Activated CD4-positive, alpha-beta T cell treated with anti-CD3 and anti-CD28 coated beads, Interleukin-2, Interleukin-6, amounts not matched to agents 100 ng/mL and 50 ng/mL, durations not matched to agents 16 hours and 8 hours (primary cell): ENCODE measurements at places on chromosomes 16 and 17.

DNA sequence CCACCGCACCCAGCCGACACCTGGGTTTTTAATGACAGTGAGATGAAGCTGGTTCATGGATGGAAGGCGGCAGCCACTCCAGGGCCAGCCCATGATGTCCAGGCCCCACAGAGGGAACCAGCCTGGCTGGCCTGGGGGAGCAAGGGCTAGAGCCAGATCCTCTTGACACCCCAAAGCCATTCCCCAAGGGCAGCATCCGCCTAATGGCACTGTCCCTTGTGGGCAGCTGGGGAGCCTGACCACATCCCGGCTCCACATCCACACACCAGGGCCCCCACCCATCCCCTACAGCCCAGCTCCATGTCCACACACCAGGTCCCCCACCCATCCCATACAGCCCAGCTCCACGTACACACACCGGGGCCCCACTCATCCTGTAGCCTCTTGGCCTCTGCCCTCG lies 53.3 kb upstream of the ACSF3 start:
- DNase-seq = no peak

DNA sequence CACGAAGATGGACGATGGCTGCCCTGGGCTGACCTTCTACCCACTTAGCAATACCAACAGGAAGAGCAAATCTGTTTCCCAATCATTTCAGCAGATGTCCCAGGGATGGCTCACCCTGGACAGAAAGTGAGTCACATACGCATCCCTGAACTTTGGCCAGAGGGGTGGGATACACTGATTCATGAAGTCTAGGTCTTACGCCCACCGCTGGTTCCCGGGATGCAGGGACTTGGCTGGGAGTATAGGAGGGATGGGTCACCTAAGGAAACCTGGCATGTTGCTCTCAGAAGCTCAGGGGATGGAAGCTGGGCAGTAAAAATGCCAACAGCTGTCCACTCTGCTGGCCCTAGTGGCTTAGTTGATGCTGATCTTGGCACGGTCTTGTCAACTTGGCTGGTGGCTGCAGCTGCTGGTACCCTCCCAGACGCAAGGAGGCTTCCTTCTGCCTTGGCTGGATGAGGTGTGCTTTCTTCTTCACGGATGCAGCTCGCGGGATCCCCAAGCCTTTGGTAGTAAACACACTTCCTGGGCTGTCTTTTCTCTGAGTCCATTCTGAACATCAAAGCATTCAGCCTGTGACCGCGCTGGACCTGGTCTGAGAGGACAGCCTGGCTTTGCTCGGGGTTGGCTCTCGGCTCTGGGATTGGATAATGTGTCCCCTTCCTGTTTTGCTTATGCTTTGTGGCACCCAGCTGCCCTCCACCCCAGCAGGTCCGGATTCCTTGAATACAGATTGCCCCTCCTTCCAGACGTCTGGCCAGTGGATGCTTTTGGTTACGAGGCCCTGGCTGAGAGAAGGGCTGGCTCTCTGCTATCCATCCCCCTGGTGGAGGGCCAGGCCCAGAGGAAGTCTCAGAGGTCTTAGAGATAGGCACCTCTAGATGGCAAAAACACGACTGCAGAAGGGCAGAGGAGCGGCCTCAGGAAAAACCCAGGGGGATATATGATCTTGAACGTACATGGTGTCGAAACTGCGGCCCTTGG lies 71.5 kb downstream of the RAP1GAP2 start:
- DNase-seq = no peak

- no peak for DNase-seq
These were observed 1.0 kb upstream of the CCNF start for GRCh38 chr16:2428051-2428783.

GRCh38 chr16:80200079-80200478 lies 340.7 kb upstream of the DYNLRB2 start:
- DNase-seq = no peak

GRCh38 chr16:4876646-4877379 lies 29.5 kb downstream of the UBN1 start:
- DNase-seq = no peak

- DNase-seq = no peak
These were observed 14.9 kb upstream of the MMD start for GRCh38 chr17:55436224-55437158.

- DNase-seq = no peak
These were observed 71.3 kb upstream of the CDH5 start for GRCh38 chr16:66295213-66295612.

DNA sequence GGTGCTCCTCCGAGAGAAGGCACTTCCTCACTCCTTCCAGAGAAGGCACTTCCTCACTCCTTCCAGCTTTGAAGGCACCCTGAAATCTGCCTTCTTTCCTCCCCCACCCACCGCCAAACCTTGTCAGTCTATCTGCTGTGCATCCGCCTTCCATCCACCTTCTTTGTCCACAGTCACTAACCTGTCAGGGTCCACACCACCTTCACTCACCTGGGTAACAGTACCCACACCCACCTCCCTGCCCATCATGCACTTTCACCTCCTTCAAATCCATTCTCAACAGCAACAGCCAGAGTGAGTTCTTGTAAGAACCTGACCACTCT lies 5.2 kb downstream of the CCDC102A start:
- DNase-seq = no peak

DNA sequence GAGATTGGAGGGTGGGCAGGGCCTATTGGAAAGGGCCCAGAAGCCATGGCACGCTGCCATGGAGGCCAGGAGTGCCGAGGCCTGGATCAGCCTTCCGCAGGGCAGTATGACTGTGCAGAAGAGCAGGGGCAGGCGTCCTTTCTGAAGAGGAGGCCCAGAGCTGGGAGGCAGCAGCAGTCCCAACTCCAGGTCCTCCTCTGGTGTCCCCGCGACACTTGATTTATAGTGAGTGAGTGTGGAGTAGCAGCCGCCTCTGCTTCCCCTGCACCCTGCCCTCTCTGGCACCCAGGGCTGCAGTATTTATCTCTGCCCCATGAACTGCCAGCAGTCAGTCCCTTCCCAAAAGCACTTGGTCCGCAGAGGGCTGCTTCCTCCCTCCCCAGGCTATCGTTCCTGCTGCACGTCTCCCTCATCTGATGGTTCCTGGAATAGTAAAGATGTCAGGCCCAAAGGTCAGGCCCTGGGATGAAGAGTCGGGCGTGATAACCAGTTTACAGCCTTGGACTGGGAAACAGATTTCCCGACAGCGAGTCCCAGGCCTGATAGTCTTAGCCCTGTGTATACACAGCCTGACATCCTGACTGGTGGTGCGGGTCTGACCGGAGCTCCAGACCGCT lies 32.9 kb downstream of the PGS1 start:
- no peak for DNase-seq

DNA sequence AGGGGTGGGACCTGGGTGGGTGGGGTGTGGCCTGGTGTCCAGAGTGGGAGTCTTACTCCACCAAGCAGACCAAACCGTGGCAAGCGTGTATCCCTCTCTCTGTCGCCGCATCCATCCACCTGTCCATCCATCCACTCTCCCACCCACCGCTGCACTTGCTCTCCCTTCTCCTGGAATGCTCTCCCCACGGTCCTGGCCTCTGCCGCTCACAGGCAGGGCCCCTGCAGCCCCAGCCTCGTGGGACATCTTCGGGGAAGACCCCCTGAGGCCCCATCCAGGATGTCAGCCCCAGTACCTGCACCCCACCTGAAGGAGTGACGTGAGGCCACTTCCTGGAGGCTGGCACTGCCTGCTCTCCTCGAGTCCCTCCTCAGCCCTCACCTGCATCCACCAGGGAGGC lies 189.5 kb upstream of the GSE1 start:
- no peak for DNase-seq

DNA sequence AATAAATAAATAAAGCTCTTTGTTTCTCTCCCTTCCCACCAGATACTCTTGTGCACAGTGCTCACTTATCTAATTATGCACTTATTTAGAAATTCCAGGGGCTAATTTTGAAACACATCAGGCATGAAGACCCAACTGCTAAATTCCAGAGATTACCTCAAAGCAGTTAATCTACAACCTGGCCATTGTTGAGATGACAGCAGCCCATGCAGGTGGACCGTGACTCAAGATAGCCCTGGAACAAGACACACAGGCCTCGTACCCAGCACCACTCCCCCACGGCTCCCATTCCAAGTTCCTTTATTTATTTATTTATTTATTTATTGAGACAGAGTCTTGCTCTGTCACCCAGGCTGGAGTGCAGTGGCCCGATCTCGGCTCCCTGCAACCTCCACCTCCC lies 60.1 kb upstream of the NPEPPS start:
- no peak for DNase-seq

DNA sequence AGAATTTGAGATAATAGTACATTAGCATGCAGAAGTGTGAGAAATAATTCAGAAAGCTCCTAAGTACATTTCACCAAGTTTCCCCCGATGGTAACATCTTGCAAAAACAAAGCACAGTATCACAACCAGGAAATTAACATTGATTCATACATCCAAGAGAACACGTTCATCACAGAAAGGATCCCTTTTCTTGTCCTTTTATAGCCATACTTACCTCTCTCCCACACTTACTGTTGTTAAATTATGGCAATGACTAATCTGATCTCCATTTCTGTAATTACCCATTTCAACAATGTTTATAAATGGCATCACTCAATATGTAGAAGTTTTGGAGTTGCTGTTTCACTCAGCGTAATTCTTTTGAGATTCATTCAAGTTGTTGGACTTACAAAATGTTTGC lies 1260.0 kb downstream of the CDH8 start:
- DNase-seq = no peak

DNA sequence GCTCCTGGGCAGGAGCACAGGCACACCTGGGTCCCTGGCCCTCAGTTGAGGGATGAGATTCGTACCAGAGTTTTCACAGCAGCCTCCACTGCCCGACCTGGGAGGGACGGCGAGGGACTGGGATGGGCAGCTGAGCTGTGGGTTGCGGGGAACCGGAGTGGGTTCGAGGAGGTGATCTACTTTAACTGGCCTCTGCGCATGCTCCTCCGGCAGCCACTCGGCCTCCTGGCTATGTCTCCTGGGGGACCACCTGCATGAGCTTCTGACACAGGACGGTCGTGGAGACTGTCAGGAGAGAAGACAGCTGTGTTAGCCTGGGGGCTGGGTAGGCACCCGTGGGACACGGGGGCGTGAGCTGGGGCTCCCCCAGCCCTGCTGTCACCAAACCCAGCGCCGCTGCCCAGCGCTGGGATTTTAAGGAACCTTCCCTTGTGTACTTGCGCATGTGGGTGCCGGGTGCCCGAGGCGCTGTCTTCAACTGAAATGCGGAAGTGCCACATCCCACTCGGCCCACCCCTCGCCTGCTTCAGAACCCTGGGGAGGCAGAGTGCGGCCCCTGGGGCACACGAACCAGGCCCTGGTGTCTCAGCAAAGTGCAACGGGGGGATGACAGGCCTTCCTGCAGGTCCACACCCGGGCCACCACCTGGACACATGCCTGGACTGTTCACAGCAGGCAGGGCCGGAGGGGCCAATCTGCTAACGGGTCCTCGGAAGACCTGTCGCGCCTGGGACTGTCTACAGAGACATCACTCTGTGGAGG lies 36.4 kb downstream of the SLC7A5 start:
- DNase-seq = no peak

DNA sequence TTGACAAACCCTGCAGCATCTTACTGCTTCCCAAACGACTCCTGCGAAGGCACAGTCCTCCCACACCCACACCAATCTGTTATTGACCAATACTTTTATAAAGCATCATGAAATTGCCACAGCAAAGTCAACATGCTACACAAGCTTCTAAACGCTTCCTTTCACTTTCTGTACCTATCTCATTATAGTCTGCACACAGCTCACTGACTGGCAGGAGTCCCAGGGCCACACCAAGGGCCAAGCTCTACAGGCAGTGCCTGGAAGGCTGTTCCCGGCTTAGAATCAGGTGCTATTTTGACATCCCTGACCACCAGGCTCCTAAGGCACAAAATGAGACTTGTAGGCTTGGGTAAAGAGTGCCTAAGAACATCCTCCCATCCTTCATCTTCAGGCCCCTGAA lies 39.5 kb downstream of the USP7 start:
- no peak for DNase-seq

DNA sequence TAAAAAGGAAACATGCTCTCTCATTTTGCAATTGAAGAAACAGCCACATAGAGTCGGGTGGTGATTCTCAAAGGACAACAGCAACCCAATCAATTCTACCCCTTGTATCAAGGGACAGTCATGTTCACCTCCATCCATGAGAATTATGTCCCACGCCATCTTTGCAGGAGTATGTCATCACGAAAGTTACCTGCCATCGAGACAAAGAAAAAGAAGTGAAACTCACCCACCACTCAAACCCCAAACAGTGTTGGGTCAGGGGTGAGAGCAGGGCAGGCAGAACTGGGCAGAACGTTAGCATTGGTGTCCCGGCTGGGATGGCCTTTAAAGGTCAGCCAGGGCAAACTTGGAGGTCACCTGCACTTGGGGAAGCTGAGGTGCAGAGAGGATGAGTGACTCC lies 24.2 kb upstream of the HNF1B start:
- no peak for DNase-seq

- no peak for DNase-seq
These were observed 104.5 kb downstream of the CPPED1 start for GRCh38 chr16:12699161-12699560.

DNA sequence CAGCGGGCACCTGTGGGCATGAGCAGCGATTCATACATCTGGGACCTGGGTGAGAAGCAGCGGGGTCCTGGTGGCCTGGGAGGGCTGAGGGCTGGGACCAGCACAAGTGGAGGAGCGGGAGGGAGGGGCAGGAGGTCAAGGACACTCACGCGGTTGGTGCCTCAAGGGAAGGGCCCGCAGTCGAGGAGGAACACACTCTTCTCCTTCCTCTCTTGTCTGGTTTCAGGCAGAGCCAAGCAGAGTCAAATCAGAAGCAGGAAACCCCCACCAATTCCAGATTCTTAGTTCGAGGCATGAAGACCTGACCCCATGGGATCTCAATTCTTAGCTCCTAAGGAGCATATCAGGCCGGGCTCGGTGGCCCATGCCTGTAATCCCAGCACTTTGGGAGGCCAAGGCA lies 15.7 kb downstream of the DNAI2 start:
- no peak for DNase-seq

GRCh38 chr17:81008140-81008539 lies 16.5 kb downstream of the CHMP6 start:
- no peak for DNase-seq

- DNase-seq = no peak
These were observed 4.7 kb upstream of the IRF8 start for GRCh38 chr16:85894266-85894665.

DNA sequence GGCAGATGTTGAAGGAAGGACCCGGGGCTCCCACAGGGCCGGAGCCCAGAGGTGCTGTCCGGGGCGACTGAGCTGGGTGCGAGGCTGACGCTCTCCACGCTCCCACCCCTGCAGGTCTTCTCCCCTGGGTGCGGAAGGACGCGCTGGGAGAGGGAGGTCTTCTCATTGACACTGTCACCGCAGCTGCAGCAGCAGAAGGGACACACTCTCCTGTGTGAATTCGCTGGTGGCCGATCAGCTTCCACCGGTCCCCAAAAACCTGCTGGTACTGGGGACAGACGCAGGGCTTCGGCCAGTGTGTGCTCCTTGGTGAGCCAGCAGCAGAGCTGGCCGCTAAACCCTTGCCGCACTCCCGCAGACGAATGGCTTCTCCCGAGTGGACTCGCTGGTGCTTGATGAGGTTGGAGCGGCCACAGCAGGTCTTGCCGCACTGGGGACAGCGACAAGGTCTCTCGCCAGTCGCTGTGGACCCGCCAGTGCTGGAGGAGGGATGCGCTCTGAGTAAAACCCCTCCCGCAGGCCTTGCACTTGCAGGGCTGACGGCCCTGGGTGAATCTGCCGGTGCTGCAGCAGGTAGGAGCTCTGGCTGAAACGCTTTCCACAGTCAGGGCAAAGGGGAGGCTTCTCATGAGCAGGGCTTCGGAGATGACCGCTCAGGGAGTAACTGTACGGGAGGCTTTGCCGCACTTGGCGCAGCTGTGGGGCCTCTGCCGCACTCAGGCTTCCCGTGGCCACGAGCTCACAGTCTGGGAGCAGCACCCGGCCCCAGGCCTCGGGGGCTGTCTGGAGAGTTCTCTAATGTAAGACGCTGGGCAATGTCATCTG lies 6.2 kb downstream of the ZNF843 start:
- DNase-seq = no peak
